ENCODE measurements at places on chromosomes 1 and 21.

DNA sequence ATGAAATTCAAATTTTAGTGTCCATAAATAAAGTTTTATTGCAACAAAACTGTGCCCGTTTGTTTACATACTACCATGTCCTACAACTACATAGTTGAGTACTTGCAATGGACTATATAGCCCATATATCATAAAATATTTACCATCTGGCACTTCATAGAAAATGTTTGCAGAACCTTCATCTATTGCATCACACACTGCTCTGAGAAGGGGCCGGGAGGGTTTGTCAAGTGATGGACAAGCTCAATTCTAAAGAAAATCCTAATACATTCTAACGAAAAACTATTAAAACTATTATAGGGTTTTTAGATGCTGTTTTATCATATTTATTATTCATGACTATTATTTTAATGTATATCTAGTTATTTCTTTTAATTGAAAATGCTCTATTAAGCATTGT is 35.9 kb downstream of the RGSL1 start:
- no peak for DNase-seq

DNA sequence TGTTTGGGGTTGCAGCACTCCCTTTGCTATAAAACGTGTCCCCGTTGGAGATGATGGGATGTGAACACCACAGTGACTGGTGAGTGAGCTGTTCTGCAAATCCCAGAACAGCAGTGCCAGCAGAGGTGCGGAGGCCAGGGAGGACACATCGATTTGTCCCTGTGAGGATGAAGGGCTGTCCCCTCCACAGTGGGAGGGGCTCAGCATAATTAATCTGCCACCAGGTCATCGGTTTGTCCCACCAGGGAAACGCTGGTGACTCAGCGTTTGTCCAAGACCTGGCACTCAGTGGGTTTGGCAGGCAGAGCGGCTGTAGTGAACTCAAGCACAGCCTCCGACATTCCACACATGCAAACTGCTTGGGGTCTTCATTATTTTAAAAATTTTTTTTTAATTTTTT is 22.8 kb upstream of the PDE9A start:
- peak; percentile 17 for DNase-seq

DNA sequence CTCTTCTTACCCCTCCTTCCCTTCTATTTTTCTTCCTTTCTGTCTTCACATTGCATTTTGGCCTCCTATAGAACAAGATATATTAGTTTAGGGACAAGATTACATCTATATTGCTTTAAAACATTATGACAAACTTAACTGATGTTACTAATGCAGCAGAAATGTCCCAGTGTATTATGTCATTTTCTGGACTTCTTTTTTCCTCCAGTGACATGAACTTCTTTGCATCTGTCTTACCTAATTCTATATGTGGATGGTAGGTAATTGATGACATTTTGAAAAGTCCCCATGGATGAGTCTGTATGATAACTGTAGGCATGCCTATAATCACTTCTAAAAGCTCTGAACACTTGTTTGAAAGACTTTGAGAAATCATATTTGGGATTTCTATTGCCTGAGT is 89.5 kb downstream of the FNBP1L start:
- DNase-seq: no peak

DNA sequence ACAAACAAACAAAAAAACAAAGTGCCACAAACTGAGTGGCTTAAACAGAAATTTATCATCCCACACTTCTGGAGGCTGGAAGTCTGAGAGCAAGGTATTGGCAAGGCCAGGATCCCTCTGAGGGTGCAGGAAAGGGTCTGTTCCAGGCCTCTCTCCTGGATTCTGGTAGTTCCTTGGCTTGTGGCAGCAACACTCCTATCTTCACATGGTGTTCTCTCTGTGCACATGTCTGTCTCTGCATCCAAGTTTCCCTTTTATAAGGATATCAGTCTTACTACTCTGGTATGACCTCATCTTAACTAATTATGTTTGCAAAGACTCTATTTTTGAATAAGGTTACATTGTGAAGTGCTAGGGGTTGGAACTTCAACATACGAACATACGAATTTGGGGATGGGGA is 5.3 kb upstream of the VASH2 start:
- no peak for DNase-seq

DNA sequence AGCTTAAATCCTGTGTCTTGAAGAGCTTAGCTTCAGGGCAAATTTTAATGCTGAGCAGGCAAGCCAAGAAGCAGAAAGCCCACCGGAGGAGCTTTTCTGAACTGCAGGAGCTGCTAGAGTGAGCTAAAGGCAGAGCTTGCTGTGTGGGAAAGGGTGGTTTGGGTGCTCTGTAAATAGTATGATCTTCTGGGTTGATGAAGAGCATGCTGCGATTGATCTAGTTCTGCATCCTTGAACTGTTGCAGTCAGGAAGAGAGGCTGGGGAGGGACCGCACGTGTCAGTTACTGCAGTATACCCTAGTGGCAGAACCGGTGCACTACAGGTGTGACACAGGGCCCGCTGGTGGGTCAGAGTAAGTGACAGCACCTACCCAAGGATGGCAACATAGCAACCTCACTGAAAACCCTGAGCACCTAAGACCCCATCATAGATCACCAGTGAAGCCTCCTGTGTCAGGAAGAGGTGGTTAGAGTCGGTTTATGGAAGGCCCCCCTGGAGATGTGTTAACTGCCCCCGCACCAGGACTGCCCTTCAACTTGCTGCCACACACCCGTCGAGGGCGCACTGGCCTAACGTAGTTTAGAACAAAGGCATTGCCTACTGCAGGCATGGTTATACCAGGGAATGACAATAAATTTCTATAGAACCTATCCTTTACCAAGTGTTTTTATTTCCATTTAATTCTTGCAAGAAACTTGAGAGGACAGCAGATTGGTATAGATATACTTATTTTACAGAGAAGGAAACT is 146.0 kb upstream of the KIAA0040 start:
- peak; percentile 82 for DNase-seq

GRCh38 chr1:26915204-26915842 is 1.5 kb upstream of the NR0B2 start:
- no peak for DNase-seq

DNA sequence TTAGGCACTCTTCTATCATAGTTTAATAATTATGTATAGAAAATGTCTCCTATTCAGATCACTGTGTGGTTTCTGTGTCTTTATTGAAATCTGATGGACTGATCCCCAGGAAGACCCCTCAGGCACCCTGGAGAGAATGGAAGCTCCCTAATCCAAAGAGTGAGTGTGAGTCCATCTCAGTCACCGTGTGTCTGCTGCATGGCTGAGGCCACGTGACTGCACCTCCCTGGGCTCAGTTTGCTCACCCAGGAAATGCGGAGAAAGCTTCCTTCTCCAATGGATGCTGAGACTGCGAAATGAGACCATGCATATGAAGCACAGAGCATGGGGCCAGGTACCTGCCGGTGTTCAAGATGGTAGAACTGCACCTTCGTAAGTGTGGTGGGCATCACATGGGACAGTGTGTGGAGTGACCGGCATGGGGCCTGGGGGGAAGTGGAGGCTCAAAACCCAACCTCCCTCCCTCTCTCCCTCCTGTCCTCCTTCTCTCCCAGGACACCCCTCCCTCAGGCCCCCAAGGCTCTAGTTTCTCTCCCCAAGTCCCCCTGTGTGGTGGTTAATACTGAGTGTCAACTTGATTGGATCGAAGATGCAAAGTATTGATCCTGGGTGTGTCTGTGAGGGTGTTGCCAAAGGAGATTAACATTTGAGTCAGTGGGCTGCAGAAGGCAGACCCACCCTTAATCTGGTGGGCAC is 557.5 kb downstream of the PTPRU start:
- no peak for DNase-seq

DNA sequence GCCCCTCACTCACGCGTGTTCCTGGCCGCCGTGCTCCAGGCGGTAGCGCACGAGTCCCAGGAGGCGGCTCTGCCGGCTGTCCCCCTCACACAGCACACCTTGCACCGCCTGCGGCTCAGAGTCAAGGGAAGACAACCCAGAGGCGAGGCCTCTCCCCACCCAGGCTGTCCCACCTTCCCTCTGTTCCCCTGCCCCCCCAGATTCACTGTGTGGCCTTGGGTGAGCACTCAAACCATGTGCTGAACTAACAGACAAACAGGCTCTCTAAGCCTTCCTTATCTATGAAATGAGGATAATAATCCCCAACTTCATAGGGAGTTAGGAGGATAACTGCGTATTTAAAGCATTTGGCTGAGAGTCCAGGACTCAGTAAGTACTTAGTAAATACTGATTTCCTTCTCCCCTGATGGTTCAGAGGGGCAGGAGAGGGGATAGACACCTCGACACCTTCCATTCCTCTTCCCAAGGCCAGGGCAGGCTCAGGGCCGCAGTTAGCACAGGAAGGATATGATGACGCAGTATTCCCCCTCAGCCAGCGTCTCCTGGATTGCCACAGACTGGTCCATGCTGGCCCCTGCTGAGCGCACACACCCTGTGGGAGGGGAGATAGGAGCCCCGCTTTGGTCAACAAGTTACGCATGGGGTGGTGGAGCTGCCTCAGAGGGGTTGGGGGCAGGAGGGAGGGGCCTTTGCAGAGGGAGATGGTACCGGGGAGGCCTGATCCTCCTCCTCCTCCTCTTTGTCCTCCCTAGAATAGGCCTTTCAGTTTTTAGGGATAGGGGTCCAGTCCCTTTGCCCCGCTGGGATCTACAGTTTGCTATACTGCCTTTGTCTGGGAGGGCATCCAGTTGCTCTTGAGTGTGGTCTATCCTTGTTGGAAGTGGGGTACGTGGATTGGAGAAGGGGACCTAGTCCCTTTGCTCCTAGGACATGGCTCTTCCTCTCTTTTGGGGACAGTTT is 830 bp downstream of the INPP5B start:
- DNase-seq: no peak

DNA sequence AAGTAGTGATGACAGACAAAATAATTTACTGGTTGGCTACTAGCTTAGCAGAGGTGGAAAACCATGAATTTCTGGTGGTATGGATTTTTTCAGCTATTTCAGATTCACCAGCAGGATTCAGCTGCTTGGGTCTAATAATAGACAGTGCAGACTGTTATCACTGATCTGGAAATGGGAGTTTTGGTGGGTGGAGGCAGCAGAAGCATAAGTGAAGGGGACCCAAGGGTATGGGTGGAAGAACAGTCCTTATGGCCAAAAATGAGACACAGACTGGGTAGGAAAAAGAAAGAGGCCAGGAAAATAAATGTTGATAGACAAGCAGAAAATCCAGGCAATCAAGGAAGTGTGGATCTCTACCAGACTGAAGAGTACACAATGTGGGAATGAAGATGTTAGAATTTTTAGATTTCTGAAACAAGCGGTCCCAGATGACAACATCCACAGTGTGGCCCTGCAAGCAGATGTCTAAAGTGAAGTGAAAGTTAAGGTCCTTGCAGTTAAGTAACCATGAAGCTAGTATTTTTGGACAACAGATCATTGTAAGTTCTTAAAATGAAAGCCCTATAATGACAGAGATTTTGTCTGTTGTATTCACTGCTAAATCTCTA is 24.7 kb downstream of the LYST start:
- no peak for DNase-seq

DNA sequence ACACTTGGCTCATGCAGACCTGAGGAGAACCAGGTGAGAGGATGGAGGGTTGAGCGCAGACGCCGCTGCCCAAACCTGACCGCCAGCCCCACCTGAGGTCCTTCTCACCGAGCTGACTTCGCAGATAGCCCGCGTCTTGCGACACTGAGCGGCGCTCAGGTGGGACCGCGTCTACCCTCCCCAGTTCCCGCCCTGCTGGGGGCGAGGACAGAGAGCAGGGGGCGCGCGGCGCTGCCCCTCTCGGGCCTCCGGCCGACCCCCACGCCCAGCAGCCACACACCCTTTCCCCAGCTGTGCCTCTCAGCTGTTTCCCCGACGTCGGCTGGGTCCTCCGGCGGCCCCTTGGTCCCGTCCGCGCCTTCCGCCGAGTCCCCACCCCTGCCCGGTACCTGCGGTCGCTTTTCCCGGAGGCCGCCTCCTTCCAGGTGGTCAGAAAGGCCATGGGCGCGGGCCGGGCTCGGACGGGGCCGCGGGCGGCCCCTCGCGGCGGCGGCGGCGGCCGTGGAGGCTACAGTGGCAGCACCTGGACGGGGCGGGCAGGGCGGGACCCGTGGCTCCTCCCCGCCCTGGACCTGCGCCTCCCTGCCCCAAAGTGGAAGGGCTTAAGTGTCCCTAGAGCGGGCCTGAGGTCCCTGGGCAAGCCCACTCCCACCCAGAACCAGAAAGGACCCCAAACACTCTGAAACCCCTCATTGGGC is 14.4 kb upstream of the TTC39A start:
- no peak for DNase-seq

DNA sequence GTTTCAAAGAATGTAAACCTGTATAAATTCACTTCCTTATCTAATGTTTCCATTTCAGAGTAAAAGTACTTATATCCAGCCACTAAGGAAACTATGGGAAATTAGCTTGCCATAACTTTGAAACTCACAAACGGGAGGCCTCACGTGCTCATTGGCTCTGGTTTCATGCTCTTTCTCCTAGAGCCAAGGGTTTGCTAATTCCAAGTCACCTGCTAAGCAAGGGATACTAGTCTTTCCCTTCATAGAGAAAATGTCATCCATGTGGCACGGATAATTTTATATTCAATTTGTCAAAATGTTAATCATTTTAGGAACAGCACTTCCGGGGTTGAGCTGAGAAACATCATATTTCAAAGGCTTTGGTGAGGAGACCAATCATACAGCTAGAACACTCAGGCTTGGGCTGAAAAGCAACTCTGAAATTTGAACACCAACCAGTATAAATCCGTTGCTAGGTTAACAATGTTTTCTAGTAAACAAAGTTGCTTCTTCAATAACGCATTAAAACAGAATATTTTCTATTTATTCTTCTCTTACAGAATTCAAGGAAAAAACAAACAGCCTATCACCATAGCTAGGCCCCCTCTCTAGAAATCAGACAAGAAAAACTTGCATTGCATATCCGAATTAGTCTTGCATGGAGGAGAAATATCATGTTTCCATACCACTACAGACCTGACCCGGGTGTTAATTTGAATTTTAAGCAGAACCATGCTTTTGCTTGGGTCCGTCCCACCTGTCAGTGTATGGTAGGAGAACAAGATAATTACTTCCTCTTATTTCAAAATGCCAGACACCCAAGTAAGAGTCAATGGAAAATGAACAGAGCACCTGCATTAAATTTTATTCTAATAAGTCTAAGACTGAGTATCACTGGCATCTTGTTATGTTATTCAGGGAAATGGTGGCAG is 196.1 kb upstream of the ESRRG start:
- no peak for DNase-seq

GRCh38 chr1:153857505-153857904 is 65.3 kb downstream of the GATAD2B start:
- no peak for DNase-seq

DNA sequence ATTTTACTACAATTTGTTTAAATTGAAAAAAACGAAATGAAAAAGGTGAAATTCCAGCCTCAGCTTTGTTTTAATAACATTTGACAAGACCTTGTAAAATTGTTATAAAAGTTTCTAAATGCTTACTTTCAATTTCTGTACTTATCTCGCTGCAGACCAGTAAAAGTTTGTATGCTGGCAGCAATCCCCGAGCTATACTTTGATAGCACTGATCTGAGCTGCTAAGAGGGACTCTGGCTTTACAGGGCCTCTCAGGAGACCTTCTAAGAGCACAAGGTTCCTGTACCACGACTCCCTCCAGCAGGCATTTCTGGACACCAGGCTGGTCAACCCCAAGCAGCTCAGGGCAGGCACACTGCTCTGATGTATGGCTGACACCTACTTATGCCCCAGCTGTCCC is 13.1 kb downstream of the STMN1 start:
- peak; percentile 39 for DNase-seq
